Fibroblast of lung (primary cell): ENCODE measurements at places on chromosomes 11 and 22.
A peak's percentile ranks its signal among the peaks of the same experiment; 100 is the strongest.

GRCh38 chr11:123616505-123617198 lies 37.8 kb downstream of the SCN3B start:
- peak; percentile 78 for DNase-seq

GRCh38 chr22:17272511-17272991 lies 53.3 kb upstream of the ADA2 start:
- DNase-seq = no peak

DNA sequence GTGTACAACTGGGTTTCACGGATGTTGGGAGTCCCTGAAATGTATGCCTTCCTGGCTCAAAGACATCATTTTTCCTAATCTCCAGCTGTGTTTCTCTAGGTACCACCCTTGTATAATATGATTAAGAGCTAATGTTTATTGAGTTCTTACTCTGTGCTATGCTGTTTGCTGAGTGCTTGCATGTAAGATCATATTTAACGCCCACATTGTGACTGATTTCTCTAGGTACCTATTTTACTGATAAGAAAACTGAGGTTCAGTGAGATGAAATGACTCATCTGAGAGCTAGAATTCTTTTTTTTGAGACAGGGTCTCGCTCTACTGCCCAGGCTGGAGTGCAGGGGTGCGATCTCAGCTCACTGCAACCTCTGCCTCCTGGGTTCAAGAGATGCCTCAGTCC lies 42.6 kb downstream of the FAM227A start:
- DNase-seq = no peak

DNA sequence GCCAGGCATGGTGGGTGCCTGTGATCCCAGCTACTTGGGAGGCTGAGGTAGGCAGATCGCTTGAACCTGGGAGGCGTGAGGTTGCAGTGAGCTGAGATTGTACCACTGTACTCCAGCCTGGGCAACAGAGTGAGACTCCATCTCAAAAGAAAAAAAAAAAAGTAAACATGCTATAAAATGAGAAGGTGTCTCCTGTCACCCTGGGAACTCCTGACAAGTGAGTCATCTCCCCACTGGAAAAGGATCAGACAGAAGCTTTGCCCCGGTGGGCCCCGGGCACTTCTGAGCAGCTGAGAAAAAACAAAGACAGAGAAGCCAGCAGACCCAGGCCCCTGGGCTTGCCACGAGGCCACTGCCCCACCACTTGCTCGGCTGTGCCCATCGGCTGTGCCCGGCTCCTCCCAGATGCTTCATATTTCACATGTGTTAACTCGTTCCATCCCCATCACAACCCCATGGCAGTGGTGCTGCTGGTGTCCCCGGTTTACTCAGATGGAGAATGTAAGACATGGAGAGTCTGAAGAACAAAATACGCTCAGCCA lies 22.3 kb downstream of the TTLL1 start:
- DNase-seq = peak; percentile 68

DNA sequence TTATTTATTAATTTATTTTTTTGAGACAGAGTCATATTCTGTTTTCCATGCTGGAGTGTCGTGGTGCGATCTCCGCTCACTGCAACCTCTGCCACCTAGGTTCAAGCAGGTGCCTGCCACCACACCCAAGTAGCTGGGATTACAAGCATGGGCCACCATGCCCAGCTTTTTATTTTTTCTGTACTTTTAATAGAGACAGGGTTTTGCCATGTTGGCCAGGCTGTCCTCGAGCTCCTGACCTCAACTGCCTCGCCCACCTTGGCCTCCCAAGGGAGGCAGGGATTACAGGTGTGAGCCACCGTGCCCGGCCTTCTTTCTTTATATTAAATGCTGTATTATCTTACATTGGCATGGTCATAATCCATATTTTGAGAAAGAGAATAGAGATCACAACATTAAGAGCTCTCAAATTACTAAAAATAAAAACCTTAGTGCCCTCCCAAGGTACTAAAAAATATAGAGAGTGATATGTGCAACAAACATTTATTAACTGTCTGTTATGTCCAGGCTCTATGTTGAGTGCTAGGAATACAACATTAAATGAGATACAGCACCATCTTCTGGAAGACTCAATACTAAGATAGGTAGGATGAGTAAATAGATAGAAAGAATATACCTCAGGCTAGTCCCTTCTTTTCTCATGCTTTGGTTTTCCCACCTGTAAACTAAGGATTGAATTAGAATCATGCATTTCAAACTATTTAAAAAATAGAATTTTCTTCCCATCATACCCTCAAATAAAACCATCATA lies 84.1 kb downstream of the BBOX1 start:
- no peak for DNase-seq

- no peak for DNase-seq
These were observed 1.2 kb downstream of the FAM89B start for GRCh38 chr11:65573391-65574079.

GRCh38 chr11:124211321-124211720 lies 28.2 kb downstream of the OR10D3 start:
- no peak for DNase-seq

GRCh38 chr11:69370984-69371709 lies 77.2 kb downstream of the MYEOV start:
- DNase-seq = no peak

DNA sequence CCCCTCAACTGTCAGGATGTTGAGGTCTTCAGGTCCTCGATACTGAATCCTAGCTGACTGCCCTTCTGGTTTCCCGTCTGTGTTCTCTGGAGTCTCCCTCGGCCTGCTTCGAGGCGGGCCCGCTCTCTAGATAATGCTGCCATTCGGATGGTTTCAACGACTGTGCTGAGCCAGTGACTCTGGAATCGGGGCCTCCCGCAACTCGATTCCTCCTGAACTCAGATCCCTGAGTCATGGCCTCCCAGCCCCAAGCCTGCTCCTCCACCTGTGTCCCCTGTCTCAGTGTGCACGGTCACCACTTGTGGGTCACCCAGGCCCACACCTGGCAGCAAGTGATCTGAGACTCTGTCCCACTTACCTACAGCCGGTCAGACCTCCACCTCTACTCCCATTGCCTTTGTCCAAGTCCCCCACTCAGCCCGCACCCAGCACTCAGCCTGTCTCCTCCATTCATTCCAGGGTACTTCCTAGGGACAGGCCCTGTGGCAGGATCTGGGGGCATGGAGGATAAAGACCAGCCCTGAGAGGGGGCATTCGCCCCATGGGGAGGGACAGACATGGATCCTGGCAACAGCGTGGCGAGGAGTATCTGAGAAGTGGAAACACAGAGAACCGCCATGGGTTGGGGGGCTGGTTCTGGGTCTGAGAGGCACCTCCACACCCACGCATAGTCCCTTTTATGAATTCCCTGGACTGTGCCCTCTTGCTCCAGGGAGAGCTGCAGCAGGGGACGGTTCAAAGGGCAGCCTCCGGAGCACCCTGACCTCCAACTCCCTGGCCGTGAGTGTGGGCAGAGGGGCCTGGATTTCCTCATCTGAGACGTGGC lies 14.3 kb downstream of the MPST start:
- no peak for DNase-seq

GRCh38 chr22:30224161-30224857 lies 22.2 kb downstream of the LIF start:
- no peak for DNase-seq

DNA sequence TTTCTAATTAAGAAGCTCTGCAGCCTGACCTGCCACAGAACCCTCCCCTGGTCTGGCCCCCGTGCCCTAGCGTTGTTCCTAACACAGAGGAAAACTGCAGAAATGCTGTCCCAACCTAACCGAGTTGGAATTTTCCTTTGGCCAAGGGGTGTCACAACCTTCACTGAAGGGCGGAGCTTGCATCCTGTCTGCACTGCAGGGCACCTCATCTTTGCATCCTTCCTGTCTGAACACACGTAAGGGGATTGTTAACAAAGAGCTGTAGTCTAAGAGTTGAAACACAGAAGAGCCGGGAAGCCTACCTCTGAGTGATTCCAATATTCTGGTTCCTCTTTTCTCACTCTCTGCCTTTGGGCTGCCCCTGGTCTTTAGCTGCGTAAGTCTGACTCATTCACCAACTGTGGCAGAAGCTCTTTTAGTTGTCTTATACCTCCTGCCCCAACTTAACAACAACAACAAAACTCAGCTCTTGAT lies 1.6 kb downstream of the DIXDC1 start:
- DNase-seq = peak; percentile 41

GRCh38 chr11:78420796-78421209 lies 3.2 kb upstream of the GAB2 start:
- peak; percentile 51 for DNase-seq

DNA sequence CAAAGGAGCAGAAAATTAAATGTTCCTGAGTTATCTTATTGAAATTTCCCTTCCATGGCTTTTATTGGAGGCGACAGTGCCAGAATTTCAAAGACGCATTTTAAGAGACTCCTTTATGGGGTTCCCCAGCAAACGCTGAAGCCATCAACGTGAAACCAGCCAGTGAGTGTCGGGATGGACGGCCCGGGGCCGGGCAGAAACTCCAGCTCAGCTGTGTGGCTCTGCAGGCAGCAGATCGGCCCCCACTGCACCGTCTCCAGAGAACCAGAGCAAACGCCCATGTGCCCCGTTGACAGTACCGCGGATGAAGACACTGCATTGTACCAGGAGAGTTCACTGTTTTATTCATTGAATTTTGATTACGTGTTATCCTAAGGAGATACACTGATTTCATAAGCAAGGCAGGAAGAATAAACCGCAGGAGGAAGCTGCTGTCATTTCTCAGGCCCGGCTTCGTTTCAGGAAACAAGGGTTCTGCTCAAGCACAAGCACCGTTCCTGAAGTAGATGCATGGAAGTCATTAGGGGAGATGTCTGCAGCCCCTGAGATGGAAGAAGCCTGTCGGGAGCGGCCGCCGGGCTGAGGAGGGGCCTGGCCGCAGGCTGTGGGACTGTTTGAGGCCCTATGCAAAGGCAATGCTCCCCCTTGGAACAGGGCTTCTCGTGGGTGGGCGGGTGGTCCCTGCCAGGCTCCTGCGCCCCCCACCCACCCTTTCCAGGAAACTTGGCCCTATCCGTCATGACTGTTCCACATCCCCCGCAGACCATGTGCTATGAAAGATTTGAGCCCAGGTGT lies 639.7 kb downstream of the TBC1D22A start:
- DNase-seq = peak; percentile 25

DNA sequence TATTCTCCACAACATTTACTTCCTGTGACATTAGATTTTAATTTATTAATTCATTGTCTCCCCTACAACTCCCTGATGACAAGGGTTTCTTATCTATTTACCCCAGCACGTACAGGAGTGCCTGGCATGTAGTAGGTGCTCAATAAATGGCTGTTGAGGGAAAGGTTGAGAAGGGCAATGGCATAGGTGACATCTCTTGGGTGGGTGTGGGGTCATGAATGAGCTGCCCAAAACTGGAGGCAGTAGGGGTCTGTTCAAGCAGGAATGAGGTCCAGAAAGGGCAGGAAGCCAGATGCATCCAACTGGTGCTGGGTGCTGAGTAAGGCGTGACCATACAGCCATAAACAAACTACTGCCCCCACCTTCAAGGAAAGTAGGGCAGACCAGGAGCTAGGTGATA lies 2.8 kb downstream of the VWCE start:
- no peak for DNase-seq

GRCh38 chr11:101264306-101264705 lies 134.7 kb upstream of the PGR start:
- DNase-seq = no peak

DNA sequence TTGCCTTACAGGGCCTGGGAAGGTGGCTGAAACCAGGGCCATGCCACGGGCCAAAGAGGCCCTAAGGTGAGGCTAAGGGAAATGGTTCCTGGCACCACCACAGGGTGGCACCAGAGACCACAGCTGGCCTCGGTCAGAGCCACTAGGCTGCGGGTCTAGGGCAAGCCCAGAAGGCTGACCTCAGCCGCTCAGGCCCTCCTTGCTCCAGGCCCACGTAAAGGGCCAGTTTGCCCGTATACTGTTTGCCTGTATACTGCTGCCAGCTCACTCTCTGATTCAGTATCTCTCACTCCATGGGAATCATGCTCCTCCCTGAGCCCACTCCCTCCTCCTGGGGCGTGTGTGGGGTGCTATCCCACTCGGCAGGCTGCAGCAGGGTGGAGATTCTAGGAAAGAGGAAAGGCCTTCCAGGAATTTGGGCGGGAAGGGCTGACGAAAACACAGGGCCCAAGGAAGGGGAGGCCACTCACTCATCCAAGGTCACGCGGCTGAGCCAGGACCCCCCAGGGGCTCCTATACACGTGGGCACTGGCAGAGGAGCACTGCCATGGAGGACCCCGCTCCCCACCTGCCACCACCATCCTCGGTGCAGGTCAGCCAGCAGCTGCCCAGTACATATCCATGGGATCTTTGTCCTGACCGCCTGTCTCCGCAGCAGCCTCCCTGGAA lies 62.4 kb downstream of the NECTIN1 start:
- peak; percentile 25 for DNase-seq

DNA sequence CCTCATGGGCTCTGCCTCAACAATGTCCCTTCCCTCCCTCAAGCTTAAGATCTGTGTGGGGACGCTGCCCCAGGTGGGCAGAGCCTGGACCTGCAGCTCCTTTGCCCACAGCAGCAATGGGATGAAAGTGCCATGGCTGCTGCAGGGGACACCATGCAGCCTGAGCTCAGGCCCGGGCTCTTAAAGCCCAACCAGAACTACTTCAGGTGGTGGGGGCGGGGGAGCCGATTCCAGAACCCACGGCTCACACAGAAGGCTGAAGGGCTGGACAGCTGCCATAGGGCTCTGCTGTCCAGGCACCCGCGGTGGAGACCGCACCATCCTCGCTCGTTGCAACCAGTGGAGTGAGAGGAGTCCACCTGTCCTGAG lies 12.5 kb downstream of the CHID1 start:
- peak; percentile 7 for DNase-seq

DNA sequence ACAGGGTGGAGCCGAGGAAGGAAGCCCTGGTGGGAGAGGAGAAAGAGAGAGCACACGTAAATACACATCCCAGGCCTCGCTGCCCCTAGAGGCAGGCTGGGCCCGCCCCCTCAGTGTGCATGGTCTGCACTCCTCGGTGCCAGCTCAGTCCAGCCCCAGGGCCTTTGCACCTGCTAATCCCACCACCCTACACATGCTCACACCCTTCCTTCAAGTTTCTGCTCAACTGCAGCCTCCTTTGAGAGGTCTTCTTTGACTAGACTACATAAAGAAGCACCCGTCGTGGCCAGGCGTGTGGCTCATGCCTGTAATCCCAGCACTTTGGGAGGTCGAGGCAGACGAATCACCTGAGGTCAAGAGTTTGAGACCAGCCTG lies 5.5 kb downstream of the IL2RB start:
- no peak for DNase-seq

- no peak for DNase-seq
These were observed 9.3 kb downstream of the SLC25A1 start for GRCh38 chr22:19169002-19169946.

DNA sequence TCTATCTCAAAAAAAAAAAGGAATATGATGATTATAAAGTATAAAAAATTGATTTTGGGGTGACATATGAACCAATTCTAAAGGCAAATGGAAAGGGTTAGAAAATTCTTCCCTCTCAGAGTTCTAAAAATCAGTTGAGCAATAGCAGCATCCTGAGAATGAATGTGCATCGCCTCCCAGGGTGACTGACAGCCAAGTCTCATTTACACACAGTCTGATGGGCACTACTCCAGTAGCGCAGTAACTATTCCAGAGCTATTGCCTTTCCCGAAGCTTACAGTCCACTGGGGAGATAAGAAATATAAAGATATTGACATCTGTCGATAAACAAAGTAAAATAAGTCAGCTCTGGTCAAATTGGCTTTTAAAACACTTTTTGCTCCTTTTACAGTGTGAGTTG lies 32.3 kb upstream of the SORL1 start:
- DNase-seq = no peak

GRCh38 chr11:102773386-102773785 lies 7.0 kb downstream of the MMP10 start:
- DNase-seq = peak; percentile 39

- DNase-seq = no peak
These were observed 2.1 kb downstream of the ROBO4 start for GRCh38 chr11:124895471-124895971.

GRCh38 chr11:450809-451451 lies 851 bp downstream of the PTDSS2 start:
- peak; percentile 61 for DNase-seq

- no peak for DNase-seq
These were observed 8.2 kb downstream of the FJX1 start for GRCh38 chr11:35626501-35626900.
